Kasumi-1 (cell line): ENCODE measurements at places on chromosomes 6 and 20.
A peak's percentile ranks its signal among the peaks of the same experiment; 100 is the strongest.

DNA sequence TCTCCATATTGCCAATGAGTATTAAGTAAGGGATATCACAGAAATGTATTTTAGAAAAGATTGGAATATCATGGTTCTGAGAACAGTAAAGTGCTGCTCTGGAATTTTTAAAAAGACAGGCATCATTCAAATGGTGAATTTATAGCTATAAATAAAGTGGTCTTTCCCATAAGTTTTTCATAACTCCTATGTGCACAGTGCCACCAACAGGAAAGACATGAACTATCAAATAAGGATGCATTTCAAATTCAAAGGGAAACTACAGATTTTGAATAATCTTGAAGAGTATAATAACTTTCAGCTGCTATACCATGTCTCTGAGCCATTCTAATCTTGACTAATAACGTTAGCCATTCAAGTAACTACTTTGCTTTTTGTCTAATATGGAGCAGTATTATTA is 456.8 kb upstream of the GJE1 start:
- DNase-seq: no peak

- DNase-seq: no peak
These were observed 11.6 kb downstream of the TNFAIP3 start for GRCh38 chr6:137878486-137879285.

DNA sequence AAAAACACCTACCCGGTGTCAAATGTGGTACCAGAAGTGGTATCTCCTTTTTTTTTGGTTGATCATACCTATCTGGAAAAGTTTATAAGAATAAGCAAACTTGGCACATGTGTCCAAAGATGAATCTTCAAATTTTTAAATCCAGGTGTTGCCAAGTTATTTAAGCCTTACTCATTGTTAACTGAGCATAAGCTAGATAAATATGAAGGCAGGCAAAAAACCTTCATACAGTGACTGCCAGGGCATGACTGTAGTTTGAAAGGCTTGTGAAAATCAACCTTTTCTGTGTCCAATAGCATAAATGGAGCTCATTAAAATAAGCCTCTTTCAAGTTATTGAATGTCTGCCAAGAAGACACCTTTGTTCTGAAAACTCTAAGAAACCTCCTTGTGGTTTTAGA is 699.2 kb downstream of the DOK5 start:
- DNase-seq: no peak

DNA sequence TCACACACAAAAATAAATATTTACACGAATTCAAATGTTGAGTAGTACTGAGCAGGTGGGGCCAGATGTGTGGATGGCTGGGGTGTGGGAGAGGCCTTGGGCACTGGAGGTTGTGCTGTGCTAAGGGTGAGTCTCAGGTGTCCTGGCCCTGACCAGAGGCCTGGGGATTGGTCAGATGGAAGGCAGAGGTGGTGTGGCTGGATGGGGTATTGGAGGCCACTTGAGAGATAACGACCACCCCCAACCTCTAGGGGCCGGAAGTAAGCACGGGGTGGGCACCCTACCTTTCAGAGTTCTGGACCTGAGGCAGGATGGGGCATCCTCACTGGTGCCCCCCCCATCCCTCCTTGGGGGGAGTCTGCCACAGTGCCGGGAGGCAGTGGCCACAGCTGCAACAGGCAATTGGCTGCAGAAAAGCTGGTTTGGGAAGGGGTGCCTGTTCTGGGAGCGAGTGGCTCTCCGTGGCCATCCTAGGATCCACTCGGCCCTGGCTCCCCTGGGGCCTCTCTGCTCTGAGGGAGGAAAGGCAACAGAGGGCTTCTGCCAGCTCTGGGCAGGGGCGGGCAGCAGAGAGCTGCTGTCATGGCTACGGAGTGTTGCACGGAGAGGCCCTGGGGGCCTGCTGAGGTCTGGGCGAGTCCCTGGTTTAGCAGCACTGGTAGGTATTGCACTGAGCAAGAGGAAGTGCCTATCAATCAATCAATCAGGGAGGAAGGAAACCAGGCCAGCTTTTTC is 87.6 kb downstream of the ASXL1 start:
- DNase-seq: no peak

DNA sequence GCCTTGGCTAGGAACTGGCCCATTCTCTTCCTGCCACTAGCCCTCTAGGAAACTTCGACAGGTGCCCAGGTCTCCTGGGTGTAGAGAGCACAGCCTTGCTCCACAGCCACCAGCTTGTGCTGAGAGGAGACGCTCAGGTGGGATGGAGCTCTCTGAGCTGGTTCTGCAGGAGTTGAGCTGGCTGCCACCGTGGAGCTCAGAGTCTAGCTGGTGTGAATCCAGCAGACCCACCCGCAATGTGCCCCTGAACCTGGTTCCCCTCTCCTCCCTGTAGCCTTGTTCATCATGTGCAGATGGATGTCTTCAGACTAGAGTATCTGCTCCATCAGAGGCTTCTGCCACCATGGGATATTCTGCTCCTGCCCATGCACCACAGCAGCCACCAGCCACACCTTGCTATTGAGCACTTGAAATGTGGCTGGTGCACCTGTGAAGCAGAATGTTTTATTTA is 222.5 kb downstream of the SYNDIG1 start:
- DNase-seq: no peak

DNA sequence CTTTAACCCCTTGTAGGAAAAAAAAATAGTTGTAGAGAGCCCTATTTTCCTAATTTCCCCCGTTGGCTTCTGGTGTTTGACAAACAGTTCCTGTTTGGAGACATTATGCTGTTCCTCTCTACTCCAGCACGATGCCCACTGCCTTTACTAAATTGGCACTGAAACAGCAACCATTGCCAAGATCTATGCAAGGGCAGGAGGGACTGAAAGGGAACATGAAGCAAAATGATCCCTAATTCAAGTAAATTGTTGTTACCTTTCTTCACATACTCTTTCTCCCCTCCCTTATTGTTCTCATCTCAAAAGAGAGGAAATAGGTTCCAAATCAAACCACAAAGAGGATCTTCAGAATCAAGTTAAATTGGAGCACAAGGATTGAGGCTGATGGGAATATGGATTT is 764.1 kb upstream of the MMS22L start:
- DNase-seq: no peak

GRCh38 chr6:3250231-3250675 is 8.5 kb upstream of the PSMG4 start:
- DNase-seq: no peak

DNA sequence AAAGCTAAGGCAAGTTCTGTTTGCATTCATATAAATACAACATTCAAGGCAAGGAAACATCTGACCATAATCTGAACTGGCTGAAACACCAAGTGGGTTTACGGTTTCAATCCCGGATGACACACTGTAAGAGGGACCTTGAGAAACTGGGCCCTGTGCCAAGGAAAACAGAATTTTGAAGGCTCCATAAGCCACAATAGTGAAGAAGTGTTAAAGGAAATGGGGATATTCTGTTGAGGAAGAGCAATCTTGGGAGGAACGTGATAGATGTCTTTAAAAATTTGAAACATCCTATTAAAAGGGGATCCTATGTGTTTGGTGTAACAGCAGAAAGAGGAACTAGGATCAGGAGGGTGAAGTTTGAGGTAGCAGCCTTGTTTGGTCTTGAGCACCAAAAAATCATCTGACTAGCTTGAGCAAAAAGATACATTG is 82.4 kb upstream of the TAB2 start:
- DNase-seq: peak; percentile 96

GRCh38 chr6:168867247-168868102 is 386.2 kb downstream of the THBS2 start:
- no peak for DNase-seq

- DNase-seq: no peak
These were observed 236.9 kb upstream of the ASCC3 start for GRCh38 chr6:101118136-101118396.

GRCh38 chr20:57939499-57939898 is 229.7 kb upstream of the PMEPA1 start:
- no peak for DNase-seq

DNA sequence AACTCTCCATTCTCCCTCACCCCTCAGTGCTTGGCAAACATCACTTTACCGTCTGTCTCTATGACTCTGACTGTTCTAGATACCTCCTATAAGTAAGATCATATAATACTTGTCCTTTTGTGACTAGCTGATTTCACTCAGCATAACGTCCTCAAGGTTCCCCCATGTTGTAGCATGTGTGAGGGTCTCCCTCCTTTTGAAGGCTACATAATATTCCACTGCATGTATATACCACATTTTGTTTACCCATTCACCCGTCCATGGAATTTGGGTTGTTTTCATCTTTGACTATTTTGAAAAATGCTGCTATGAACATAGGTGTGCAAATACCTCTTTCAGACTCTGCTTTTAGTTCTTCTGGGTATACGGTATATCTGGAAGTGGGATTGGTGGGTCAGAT is 28.3 kb downstream of the CTCFL start:
- DNase-seq: no peak

DNA sequence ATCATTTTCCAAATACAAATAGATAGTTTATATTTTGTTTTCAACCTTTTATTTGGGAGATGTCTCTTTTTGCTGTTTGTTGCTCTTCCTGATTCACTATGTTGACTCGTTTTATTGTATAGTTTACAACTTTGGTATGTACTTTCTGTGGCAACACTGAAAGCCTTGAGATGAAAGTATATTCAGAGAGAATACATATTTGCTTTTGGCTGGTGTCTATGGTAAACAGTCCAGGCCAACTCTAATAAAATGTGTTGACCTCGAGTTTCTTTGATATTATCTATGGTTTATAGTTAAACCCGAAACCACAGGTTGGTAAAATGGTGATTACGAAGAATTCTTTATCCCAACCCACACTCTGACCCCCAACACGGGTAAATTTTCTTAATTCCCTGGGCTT is 919.6 kb upstream of the MAP3K7 start:
- DNase-seq: no peak

DNA sequence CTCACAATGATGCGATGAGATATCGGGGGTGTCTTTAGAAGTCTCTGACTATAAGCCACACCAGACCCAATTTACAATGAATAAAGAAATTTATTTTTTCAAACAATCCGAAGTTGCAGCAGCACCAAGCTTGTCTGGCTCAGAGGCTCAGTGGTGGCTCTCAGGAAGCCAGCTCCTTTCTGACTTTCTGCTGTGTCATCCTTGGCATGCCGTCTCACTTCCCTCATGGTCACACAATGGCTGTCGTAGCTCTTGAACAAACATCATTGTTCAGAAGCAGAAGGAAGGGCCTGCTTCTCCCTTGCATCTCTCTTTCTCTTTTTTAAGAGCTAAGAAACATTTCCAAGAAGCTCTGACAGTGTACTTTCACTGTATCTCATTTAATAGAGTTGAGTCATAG is 299.0 kb downstream of the DOK5 start:
- no peak for DNase-seq

- no peak for DNase-seq
These were observed 57.0 kb downstream of the KIF13A start for GRCh38 chr6:17930321-17930993.

- no peak for DNase-seq
These were observed 831.0 kb downstream of the C6orf118 start for GRCh38 chr6:164478426-164478825.

- no peak for DNase-seq
These were observed 784.9 kb downstream of the TENT5A start for GRCh38 chr6:80967609-80968008.

DNA sequence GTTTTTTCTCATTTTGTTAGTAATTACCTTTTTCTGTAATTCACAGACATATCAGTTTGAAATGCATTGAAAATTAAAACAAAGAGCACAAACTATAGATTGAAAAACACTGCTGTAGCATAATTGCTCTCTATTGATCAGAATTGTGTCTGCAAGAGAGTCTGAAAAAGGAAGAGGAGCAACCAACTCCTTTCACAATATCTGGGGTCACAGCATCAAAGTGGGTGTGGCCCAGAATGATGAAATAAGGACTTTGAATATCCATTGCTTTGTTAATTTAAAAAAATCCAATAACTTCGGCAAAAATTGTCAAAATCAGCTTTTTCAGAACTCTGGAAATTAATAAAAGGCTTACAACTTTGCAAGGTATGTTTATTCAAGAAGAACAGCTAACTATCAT is 99.2 kb downstream of the MYLK4 start:
- DNase-seq: no peak

DNA sequence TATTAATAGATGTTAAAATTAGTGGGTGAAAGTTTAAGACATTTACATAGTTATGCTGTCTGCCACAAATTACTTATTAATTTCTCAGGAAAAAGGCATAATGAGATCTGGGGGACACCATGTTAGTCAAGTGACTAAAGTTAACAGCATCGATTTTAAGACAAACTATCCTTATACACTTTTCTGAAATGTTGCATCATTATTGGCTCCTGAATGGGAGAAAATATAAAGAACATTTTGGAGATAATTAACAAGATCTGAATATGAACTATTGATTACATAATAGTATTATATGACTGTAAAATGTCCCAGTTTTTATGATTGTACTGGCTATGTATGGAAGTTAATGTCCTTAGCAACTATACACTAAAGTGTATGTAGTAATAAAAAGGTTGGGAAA is 7.9 kb downstream of the OR2B3 start:
- DNase-seq: no peak

DNA sequence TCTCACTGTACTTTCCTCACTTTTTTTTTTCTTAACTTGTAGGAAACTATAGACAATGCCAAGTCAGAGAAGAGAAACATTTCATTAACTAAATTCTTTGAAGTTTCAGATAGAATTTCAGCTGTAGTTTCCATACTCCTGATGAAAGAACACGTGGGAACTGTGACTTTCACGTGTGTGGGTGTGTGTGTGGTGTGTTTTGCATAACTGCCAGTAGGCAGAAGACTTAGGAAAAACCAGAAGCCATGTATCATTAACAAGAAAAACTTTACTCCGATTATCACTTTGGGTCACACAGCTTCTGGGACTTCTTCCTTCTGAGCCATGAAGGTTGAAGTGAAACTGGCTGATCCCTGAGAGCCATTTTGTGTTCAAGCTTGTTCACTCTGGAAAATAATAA is 483.3 kb downstream of the TFAP2B start:
- DNase-seq: no peak

DNA sequence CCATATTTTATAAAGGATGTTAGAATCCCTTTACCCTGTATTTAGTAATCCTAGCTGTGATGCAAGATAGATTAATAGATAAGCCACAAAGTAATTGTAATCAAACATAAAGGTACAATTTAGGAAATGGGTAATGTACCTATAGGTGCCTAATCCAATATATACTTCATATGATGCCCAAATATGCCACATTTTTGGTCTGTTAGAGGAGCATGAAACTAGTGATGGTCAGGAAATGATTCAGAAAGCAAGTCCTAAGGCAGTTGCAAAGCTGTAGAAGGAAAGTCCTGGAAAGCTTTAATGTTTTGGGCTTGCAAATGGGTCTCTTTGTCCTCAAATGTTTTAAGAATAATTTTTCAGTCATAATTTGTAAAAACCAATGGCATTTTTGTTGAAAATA is 76.6 kb upstream of the PTPRK start:
- DNase-seq: no peak

DNA sequence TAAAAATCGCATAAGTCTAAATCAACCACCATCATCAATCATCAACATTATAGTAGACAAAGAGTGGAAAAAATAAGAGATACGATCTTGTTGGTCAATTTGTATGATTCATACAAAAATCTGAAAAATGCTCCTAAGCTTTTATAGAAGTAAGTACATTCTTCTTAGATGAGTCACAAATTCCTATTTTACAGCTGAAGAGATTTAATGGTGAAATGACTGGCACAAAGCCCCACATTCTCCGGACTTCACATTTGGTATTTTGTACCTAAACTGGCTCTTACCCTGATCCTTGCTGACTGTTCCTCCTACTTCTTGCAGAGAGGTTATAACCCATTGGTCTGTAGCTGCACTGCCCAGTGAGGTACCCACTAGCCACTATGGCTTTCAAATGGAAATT is 29.9 kb upstream of the PREP start:
- DNase-seq: no peak
